T-helper 17 cell (primary cell): ENCODE measurements at places on chromosomes 13 and 19.

DNA sequence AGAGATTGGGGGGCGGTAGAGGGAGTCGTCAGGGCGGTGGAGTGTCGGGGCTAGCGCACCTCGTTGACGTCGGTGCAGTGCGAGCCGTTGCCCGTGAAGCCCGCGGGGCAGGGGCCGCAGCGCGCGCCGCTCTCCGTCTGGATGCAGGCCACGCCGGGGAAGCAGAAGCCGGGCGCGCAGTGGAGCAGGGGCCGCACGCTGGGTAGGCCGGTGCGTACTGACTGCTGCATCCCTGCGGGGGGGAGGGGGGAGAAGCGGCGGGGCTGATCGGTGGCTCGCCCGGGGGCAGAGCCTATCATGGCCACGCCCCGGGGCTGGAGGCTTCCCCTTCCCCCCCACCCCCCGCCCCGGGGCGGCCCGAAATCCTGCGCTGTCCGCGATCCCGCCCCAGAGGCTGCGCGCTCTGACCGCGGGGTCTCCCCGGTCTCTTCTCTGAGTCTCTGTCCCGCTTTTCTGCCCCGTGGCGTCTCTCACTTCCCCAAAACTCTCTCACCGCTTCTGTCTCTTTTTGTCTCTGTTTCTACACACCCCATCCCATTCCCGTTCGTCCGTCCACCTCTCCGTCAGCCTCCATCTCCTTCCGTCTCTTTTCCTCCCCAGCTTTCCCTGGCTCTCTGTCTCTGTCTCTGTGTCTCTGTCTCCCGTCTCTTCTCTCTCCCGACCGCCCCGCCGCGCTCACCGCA lies 1.1 kb downstream of the COMP start:
- DNase-seq = no peak

- no peak for DNase-seq
These were observed 46.5 kb upstream of the RAP2A start for GRCh38 chr13:97387485-97387839.

DNA sequence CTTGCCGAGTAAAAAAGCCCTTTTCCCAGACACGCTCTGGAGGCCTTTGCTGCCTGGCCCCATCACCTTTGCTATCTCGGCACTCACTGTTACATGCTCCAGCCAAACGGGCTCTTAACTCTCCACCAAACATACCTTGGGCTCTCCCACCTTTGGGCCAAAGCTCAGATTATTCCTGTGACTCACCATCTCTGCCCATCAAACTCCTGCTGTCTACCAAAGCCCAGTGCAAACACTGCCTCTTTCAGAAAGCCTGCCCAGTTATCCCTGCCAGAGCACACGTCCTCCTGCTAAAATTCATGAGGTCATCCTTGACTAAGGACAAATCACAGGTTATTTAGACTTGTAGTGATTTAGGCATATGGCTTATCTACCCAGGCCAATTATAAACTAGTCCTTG lies 48.1 kb upstream of the SERPINE3 start:
- no peak for DNase-seq

DNA sequence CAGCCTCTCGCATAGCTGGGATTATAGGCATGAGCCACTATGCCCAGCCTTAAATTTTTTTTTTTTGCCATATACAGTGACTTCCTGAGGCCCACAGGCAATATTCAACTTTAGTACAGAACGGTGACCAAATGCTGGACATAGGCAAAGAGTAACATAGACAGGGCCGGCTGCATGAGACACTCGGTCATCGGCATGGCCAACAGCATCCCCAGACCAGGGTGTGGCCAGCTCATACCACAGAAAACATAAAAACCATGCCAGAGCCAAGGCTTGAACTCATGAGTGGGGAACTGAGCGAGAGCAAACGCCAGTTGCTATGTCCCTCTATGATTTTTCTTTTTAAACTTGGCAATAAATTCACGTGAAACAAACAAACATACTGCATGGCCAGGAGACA lies 17.0 kb downstream of the KANK2 start:
- DNase-seq = no peak

GRCh38 chr19:19489804-19490204 lies 25.5 kb downstream of the TSSK6 start:
- DNase-seq = no peak

- DNase-seq = no peak
These were observed 140.9 kb downstream of the TBC1D4 start for GRCh38 chr13:75341028-75341427.

GRCh38 chr13:45931211-45931610 lies 79.7 kb upstream of the SIAH3 start:
- no peak for DNase-seq

DNA sequence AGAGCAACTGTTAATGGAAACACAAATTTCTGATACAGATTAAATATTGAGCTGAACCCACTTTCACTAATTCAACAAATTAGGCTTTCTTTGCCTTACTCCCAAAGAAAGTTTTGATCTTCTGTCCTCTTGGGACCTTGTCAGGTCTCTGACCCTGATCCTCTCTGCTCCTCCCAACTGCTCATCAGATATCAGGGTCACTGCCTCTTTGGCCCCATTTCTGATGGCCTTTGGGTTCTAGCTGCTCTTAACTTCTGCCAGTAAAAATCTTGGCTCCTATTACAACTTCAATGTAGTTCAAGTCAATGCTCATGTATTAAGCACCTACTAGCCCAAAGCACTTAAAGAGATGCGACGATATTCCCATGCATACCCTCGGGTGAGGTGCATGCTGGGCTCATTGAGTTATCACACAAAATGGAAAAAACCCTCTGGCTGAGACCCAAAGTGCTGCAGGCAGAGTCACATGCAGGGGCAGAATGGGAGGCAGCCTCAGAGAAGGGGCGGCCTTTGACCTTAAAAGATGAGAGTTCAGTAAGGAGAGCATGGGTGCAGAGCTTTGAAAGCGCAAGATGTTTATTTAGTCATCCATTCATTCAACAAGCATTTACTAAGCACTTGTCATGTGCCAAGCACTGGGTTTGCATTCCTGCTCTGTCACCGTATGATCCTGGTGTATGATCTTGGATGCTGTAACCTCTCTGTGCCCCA lies 183.4 kb downstream of the USP12 start:
- DNase-seq = no peak

GRCh38 chr19:41740415-41741243 lies 14.7 kb upstream of the CEACAM6 start:
- DNase-seq = no peak

GRCh38 chr13:77697217-77698103 lies at the start of gene SLAIN1:
TSS of gene SLAIN1 (plus strand) at chr13:77697687. CDS start at chr13:77697914, 227 bp downstream.
- peak; percentile 83 for DNase-seq

- no peak for DNase-seq
These were observed 301.7 kb upstream of the NBEA start for GRCh38 chr13:34640179-34640992.

GRCh38 chr19:18126097-18126496 lies 26.9 kb upstream of the PIK3R2 start:
- DNase-seq = no peak

- no peak for DNase-seq
These were observed 158.4 kb upstream of the FNDC3A start for GRCh38 chr13:48817166-48817802.

DNA sequence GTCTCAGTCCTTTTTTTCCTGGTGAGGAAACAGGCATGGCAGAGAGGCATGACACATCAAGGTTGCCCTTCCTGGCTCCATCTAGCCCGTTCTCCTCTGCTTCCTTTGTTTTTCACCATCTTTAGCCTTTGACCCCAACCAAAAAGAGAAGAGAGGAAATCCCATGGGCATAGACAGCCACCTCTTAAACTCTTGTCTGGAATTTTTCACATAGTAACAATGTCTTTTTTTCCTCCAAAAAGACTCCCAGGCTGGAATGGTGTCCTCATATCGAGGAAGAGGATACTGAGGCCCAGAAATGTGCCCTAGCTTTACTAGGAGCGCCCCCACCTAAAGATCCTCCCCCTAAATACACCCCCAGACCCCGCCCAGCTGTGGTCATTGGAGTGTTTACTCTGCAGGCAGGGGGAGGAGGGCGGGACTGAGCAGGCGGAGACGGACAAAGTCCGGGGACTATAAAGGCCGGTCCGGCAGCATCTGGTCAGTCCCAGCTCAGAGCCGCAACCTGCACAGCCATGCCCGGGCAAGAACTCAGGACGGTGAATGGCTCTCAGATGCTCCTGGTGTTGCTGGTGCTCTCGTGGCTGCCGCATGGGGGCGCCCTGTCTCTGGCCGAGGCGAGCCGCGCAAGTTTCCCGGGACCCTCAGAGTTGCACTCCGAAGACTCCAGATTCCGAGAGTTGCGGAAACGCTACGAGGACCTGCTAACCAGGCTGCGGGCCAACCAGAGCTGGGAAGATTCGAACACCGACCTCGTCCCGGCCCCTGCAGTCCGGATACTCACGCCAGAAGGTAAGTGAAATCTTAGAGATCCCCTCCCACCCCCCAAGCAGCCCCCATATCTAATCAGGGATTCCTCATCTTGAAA lies at the start of gene GDF15:
TSS of gene GDF15 (plus strand) at position 484 of the 868 bp plus-strand sequence. CDS start at position 516, 32 bp downstream.
- DNase-seq = no peak

GRCh38 chr13:24108615-24108965 lies 51.9 kb upstream of the SPATA13 start:
- DNase-seq = no peak

- DNase-seq = no peak
These were observed 24.2 kb downstream of the ZFR2 start for GRCh38 chr19:3844596-3844995.

- DNase-seq = no peak
These were observed 3.7 kb downstream of the MARCHF2 start for GRCh38 chr19:8416796-8417195.

DNA sequence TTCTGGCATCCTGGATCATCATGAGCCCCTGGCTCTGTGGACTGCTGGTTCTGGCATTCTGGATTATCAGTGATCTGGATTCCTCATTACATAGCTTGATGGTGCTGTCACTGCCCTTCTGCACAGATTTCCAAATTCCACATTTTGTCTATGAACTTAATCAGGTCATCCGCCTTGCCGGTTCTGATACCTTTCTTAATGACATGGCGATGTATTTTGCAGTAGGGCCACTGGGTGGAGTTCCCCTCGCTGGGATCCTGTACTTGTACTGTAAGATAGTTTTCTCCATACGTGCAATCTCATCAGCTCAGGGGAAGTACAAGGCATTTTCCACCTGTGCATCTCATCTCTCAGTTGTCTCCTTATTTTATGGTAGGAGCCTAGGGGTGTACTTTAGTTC lies 24.4 kb upstream of the OR7C2 start:
- DNase-seq = no peak

DNA sequence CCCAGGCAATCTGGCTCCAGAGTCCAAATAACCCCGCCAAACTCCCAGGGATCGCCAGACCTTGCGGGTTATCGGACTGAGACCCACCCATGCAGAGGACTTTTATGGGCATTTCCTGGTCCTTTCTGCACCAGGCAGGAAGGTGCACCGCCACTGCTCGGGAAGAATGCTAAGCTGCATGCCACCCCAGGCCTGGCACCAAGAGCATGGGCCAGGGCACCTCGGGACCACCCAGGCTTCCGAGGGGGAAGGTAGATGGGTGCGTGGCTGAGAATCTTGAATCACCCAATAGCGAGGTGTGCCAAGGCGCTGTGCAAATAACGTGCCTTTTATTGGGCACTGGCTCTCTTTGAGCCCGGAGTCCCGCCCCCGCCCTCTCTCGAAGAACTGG lies 422 bp upstream of the ZNF575 start:
- no peak for DNase-seq

DNA sequence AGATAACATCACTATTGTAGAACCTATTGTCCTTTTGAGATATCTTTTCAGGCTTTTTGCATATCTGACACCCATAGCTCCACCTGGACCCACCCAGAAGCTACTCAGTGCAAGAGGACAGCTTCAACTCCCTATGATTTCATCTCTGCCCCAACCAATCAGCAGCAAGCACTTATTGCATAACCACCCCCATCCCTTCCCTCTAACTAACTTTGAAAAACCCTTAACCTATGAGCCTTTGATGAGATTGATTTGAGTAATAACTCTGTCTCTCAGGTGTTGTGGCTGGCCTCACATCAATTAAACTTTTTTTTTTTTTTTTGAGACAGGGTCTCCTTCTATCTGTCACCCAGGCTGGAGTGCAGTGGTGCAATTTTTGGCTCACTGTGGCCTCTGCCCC lies 13.4 kb upstream of the MTRF1 start:
- DNase-seq = no peak

DNA sequence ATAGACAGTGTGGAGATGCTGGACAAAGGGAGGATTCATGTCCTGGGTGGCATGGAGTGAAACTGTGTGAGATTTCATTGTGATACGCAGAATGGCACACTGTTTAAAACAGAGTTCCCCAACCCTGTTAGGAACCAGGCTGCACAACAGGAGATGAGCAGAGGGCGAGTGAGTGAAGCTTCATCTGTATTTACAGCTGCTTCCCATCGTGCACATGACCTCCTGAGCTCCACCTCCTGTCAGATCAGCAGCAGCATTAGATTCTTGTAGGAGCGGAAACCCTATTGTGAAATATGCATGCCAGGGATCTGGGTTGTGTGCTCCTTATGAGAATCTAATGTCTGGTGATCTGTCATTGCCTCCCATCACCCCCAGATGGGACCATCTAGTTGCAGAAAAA lies 72.5 kb downstream of the RAP2A start:
- DNase-seq = no peak

- DNase-seq = no peak
These were observed 5.0 kb upstream of the NKG7 start for GRCh38 chr19:51377422-51377821.

GRCh38 chr13:80946008-80946802 lies 605.3 kb upstream of the SPRY2 start:
- no peak for DNase-seq

DNA sequence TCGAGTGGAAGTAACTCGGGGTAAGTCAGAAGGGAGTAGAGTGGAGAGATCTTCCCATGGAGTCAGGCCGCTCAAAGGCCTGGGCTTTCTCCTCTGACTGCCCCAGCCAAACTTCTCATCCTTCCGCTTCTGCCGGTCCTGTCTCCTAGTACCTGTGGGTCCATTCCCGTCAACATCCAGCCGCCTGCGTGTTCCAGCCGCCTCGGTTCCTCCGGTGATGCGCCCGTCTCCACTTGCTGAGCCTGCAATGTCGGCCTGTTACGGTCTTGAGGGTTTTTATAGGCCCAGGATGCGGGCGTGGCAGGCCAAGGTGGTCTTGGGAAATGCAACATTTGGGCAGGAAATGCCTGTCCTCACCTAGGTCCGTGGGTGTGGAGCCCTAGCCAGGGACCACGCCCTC lies 38.3 kb downstream of the RASL11A start:
- DNase-seq = no peak

DNA sequence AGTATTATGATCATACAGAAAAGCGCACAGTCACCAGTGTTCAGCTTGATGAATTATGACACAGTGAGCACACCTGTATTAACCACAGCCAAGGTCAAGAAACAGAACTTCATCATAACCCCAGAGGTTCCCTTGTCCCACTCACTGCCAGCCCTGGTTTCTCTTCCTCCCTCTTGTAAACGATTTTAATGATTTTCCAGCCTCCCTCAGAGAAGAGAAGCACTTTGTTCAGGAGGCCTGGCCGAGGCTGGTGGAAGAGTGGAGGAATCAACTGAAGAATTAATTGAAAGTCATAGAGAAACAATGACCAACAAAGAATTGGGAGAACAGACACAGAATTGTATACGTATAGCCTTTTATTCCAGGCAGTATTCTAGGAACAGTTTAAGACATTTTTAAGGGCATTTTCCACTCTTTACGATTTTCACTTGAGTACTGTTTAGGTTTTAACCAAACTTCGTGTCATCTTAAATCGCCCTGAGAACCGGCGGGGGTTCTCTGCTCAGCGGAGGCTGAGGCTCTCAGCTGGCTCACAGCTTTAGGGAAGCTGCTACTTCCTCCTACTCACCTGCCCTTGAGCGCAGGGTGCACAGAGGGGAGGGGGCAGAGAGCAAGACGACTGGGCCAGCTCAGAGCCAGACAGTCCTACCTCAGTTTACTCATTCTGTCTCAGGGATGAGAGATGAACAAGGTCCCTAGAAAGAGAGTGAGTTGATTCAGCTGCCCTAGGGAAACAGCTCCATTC lies 108.6 kb downstream of the AKAP11 start:
- no peak for DNase-seq
